ENCODE measurements at places on chromosomes 7 and 10.

- DNase-seq: no peak
Measured at GRCh38 chr7:26013551-26014083, 138.4 kb upstream of the NFE2L3 start.

DNA sequence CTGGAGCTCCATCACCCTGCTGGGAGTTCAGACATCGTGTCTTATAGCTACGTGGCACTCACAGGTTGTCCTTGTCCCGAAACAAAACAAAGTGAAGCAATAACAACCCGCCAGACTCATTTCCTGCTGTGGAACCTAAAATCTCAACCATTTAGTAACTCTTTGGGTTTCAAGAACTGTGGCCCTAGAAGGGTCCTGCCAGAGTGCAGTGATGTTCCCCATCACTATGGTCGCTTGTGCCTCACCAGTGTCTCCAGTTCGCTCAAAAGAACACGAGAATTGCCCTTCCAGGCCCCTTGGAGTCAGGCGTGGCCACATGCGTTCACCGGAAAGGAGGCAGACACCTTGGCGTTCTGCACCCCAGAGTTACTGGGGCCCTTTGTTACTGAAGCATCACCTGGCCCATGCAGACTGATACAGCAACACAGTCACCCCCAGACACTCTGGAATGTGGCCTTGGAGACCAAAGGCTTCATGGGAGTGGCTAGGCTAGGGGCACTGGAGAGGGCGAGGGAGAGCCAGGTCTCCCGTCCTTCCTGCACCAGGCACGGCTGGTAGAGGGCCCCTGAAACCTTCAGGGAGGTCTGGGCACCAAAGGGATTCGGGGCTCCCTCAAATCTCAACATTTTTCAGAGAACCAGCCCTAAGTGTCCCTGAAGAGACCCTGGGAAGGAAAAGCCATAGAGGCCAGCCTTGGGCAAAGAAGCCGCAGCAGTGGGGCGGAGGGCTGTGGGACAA, 908 bp downstream of the CRYGN start:
- no peak for DNase-seq

GRCh38 chr7:153543232-153543631, 509.0 kb upstream of the DPP6 start:
- no peak for DNase-seq

DNA sequence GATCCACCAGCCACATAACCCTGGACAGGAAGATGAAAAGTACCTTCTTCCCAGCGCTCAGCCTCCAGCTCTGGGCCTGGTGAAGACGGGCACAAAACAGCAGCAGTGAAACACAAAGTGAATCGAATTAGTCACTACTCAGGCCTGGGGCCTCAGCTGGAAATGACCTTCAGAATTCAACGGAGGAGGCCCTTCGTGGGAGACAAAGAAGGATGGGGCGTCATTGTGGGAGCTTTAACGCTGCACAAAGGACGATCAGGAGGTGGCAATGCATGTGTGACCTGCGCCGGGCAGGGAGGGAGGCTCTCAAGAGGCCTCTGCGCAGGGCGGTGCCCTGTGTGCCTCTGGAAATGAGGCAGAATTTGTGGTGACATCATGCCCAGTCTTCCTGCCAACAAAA, 161.9 kb downstream of the DNAJB6 start:
- DNase-seq: no peak

- no peak for DNase-seq
Measured at GRCh38 chr10:77620731-77621130, 16.9 kb downstream of the KCNMA1 start.

DNA sequence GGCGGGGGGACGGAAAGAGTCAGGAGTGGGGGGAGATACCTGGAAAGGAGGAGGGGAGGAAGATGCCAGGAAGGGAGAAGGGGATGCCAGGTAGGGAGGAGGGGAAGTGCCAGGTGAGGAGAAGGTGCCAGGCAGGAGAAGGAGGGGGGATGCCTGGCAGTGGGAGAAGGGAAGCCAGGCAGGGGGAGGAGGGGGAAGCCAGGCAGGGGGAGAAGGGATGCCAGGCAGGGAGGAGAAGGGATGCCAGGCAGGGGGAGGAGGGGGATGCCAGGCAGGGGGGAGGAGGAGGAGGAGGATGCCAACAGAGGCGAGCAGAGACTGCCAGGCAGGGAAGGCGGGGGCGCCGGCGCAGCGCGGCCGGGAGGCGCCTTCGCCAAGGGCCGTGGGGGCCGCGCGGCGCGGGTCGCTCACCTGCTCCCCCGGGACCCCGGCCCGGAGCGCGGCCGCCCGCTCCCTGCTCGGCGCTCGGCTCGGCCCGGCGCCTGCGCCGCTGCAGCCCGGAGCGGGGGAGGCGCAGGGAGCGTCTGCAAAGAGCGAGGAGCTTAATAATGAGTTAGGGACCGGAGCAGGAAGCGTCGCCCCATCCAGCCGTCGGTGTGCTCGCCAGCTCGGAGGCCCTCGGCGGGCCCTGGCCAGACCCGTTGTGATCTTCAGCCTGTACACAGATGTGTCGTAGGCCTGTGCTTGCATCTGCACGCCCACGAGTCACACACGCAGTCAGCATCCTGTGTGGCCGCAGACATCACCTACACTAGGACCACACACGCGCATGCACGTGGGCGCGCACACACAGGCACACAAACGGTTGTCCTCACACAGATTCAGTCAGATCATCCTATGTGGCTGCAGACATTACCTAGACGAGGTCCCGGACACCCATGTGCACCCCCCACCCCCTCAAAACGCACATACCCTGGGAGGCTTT, 28.4 kb upstream of the SMARCD3 start:
- peak; percentile 66 for DNase-seq

- DNase-seq: no peak
Measured at GRCh38 chr10:17123961-17124360, 5.7 kb downstream of the CUBN start.

DNA sequence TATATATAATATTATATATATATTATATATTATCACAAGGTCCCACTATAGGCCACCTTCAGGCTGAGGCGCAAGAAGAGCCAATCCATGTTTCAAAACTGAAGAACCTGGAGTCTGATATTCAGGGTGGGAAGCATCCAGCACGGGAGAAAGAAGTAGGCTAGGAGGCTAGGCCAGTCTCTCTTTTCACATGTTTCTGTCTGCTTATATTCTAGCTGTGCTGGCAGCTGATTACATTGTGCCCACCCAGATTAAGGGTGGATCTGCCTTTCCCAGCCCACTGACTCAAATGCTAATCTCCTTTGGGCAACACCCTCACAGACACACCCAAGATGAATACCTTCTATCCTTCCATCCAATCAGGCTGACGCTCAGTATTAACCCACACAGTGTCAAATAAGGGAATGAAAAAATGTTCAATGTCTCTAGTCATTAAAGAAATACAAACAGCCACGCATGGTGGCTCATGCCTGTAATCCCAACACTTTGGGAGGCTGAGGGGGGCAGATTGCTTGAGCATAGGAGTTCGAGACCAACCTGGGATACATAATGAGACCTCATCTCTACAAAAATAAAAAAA, 135.4 kb upstream of the PCBD1 start:
- DNase-seq: no peak

DNA sequence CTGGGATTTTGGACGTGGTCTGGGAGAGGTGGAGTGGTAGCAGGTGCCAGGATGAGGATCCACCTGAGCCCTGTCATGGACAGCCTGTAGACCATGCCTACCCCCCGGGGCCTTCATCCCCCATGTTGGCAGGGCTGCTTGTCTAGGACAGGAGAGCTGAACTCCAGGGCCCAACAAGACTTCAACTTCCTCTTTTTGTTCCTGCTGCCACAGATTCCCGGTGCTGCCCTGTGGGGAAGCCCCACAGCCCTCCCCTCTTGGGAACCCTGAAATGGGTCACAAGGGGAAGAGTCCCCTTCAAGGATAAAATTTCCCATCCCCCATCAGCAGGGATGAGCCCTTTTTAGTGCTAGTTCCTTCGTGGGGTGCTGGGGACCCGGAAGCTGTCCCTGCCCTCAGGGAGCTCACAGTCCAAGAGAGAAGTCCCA, 1.3 kb upstream of the CUEDC2 start:
- no peak for DNase-seq

GRCh38 chr7:106817098-106817497, 48.0 kb upstream of the PIK3CG start:
- DNase-seq: no peak

GRCh38 chr10:88617772-88618300, 31.3 kb downstream of the LIPJ start:
- no peak for DNase-seq

DNA sequence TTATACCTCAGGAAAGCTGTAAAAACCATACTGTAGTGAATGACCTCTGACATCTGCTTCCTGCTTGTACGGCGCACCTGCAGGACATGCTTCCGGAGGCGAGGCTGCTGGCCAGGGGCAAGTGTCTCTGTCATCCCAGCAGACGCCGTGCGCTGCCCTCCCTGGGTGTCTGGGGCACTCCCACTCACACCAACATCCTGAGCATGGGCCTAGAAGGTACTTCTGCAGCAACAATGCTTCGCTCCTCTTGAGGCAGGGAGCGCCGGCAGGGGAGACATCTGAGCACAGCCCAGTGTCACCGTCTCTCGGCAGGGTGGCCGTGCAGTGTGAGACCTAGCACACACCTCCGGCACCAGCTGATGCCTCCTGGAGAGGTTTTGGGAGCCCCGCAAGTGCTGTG, 269.2 kb downstream of the MAD1L1 start:
- DNase-seq: no peak

- no peak for DNase-seq
Measured at GRCh38 chr10:62528441-62528840, 154.3 kb downstream of the ZNF365 start.

DNA sequence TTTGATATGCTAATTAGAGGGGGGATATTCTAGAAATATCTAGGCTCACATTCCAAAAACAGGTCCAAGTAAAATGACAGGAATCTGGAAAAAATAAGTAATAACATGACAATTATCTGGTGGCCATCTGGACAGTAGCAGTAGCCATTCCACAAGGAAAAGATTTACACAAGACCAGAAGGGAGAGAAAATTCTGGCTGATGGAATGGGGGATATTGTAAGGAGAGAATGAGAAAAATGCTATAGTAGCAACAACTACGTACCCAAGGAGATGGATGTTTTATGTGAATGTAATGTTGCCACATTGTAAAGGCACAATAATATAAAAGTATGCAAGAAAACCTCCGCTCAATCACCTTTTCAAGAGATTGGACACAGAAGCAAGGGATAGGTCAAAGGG, 5.4 kb downstream of the MYOF start:
- no peak for DNase-seq

- no peak for DNase-seq
Measured at GRCh38 chr7:51639661-51640334, 323.2 kb upstream of the COBL start.

GRCh38 chr7:36127075-36127740, 25.8 kb upstream of the EEPD1 start:
- DNase-seq: no peak

DNA sequence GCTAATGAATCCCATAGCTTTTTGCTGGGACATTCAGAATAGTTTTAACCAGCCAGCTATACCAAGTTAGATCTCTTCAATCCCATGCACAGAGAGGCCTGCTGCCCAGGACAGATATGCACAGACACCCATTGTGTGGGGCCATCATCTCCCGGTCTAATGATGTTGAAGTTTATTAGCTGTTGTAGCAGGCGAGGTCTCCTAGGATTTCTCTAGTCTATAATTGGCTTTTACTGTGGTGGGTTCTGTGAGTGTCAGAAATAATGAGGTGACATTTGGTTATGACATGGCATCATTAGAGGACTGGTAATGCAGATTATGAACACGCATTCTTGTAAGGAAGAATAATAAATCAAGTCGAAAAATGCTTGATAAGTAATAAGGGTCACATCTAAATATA, 81.4 kb upstream of the PLPP4 start:
- DNase-seq: no peak

GRCh38 chr10:21145751-21146435, 248.8 kb upstream of the NEBL start:
- DNase-seq: no peak

DNA sequence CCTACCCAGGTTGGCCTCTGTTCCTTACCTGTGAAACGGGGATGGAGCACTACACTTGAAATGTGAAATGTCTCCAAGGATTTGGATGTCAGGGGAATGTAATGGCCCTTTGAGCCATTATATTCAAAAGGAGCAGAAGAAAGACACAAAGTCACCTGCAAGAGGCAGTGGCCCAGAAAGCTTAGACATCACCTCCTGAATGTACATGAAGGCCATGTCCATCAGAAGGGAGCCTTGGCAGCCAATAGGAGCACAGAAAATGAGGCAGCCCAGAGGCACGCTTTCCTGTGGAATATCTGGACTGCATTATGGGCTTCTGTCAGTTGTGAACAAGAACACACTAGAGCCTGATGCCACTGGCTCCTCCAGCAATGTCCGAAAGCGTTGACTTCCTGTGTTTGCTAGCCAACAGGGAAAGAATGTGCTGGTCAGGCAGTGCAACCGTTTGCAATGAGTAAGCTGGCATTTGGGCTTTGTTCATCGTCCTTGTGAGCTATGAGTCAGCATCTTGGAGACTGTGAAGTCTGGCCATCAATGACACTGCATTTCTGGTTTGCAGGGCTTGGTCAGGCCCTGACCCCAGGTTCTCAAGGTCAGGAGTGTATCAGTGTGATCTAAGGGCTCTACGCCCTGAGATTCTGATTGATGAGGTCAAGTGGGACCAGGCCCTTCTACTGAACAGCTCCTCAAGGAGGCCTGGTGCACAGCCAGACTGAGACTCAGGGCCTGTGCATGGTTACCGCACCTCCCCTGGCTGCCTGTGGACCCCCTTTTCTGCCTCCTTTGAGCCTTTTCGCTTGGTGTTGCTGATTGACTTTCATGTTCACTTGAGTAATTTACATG, 222.4 kb downstream of the RPS24 start:
- peak; percentile 97 for DNase-seq

GRCh38 chr7:107315716-107316220, 147.0 kb downstream of the HBP1 start:
- DNase-seq: no peak

- DNase-seq: no peak
Measured at GRCh38 chr10:26970667-26971066, 109.9 kb upstream of the ABI1 start.
